NCI-H748 treated with DMSO at 0.1 percent for 48 hours (cell line): ENCODE measurements at places on chromosomes 2 and 18.
A peak's percentile ranks its signal among the peaks of the same experiment; 100 is the strongest.

DNA sequence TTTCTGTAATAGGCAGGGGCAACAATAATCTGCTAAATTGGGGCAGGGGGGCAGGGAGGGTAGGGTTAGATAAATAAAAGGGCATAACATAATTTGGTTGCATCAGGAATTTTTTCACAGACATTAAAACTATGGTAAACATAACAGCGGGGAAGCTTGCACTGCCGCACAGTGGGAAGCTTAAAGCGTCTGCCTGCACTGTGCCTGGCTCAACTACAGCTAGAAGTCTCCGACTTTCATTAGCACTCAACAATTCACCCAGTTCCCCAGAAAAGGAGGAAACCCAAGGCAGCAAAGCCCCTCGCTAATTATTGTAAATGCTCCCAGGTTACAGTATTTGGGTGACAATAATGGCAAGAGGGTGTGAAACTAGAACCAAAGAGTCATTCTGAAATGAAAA lies 562.9 kb downstream of the ARHGAP15 start:
- DNase-seq: no peak

GRCh38 chr2:196181484-196181883 lies 10.1 kb upstream of the STK17B start:
- DNase-seq: no peak

DNA sequence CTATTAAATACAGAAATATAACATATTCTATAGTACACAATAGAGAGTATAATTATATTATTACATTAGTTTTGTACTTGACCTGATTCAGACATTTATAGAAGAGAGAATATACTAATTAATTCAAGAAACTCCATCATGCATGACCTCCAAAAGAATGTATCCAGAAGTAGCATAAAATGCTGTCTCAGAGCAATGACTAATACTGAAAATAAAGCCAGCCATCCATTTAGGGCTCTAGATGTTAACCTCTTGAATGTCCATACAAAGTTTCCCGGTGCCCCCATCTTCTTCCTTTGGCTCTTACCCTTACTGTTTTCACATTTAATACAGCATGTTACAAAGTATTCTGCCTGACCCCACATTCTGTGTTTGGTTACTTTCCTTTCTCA lies 102.0 kb downstream of the ARHGAP15 start:
- no peak for DNase-seq

GRCh38 chr2:150391779-150392178 lies 95.7 kb downstream of the RND3 start:
- no peak for DNase-seq

GRCh38 chr2:217193431-217194340 lies 333.8 kb upstream of the TNP1 start:
- DNase-seq: peak; percentile 35

GRCh38 chr2:3129867-3130266 lies 247.8 kb downstream of the EIPR1 start:
- DNase-seq: no peak

- no peak for DNase-seq
Measured at GRCh38 chr2:176959614-176960013, 253.0 kb upstream of the HNRNPA3 start.

GRCh38 chr18:56108478-56109367 lies 520.7 kb upstream of the TCF4 start:
- no peak for DNase-seq

GRCh38 chr2:5976531-5977065 lies 284.4 kb downstream of the SOX11 start:
- DNase-seq: no peak

DNA sequence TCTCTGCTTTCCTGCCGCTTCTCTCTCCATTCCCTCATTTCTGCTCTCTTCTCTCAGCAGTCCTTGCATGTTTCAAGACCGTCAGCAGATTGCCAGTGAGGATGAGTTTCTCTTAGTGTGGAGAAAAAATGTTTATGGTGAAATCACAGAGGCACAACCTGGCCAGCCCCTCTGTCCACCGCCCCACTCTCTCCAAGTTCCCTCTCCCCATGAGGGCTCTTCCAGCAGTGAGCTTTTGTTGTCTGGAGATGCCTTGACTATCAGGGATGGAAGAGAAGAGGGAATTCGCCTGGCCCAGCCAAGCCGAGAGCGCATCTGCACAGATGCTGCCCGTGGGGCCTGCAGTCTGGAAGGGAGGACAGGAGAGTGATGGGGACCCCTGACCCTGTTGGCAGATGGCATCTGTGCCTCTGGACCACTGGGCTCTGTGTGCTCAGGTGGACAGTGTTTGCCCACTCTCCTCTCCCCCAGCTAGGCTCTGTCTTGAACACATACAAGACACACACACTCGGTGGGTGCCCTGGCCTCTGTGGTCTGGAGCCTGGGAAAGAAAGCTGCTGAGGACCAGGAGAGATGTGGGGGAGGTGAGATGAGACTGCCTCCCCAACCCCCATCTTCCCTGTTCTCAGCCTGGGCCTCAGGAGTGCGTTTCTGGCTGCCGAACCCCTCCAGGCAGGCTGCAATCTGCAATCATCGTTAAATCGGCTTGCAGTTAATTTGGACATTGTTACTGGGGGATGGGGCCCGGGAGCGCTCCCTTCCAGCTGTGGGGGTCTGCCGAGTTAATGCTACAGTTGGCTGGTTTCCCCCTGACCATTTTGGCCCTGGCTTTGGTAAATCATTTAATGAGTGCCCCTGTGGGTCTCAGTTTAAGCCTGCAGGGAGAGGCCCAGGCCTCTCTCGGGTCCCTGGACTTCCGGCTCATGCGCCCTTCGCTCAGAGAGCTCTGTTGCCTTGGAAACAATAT lies 4.5 kb downstream of the ITM2C start:
- DNase-seq: no peak

DNA sequence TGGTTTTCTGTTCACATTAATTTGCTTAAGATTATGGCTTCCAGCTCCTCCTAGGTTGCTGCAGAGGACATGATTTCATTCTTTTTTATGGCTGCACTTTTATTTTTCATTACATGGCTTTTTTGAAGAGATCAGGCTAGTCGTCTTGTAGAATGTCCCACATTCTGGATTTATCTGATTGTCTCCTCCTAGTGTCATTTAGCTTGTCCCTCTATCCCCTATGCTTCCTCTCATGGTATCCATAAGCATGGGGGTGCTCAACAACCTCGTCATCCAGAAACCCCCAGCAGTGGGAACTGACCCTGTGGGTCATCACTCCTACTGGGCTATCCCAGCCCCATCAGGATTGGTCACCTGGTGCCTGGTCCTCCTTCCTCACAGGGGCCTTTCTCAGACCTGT lies 49.6 kb downstream of the SERTAD2 start:
- no peak for DNase-seq

DNA sequence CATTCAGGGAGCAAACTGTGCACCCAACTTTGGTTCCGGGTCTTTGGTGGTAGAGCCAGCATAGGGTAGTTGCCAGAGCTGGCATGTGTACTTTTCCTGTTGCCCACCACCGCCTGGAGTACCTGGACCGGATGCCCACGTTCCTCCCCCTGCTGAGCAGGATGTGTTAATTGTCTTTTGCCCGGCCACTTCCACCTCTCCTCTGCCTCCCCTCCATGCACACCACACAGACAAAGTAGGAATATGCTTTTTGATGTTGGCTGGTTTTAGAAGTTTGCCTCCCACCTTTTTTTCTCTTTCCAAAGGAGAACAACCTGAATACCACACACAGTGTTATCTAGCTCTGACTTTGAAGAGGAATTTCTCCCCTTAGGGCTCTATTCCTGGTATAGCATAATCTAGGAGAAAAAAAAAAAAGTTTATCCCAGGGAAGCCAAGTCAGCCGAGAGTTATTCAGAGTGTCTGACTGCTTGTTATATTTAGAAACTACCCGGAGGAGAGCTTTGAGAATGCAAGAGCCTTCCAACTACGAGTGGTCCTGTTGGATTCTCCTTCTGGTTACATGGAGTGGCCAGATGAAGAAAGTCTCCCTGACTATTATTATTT lies 111.9 kb downstream of the SETBP1 start:
- no peak for DNase-seq

- DNase-seq: no peak
Measured at GRCh38 chr2:207819839-207820784, 50.4 kb upstream of the FZD5 start.

DNA sequence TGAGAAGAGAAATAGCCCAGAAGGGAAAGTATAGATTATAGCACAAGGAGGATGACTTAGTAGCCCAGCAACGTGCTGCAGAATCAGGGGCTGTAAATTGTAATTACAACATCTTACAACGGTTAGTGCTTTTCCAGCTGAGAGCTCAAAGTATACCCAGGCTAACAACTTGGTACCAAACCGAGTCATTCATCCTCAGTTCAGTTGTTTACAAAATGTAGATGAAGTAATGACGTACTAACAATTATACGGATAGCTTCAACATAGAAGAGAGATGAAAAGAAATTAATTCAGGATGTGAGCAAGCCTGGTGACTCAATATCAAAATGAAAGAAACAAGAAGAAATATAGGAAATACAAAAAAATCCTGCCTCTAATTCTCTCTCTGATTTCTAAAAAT lies 99.2 kb downstream of the DYNAP start:
- no peak for DNase-seq

DNA sequence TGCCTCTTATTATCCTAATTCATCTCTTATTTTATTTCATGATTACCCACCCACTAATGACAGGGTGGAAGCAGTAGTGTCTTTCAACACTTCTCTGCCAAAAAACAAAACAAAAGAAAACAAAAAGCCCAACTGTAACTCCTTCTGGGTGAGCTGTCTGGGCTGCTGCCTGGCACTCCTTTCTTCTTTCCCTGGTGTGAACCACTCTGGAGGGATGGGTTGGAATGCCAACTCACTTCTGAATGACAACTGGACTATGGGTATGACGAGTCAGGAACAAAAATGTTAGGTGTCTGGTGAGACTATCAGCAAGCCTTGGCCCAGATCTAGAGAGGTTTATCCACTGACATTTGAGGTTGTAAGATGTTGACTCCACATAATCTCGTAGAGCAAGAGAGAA lies 88.3 kb upstream of the ITGB6 start:
- DNase-seq: no peak

- no peak for DNase-seq
Measured at GRCh38 chr2:167140767-167141166, 252.5 kb downstream of the XIRP2 start.

DNA sequence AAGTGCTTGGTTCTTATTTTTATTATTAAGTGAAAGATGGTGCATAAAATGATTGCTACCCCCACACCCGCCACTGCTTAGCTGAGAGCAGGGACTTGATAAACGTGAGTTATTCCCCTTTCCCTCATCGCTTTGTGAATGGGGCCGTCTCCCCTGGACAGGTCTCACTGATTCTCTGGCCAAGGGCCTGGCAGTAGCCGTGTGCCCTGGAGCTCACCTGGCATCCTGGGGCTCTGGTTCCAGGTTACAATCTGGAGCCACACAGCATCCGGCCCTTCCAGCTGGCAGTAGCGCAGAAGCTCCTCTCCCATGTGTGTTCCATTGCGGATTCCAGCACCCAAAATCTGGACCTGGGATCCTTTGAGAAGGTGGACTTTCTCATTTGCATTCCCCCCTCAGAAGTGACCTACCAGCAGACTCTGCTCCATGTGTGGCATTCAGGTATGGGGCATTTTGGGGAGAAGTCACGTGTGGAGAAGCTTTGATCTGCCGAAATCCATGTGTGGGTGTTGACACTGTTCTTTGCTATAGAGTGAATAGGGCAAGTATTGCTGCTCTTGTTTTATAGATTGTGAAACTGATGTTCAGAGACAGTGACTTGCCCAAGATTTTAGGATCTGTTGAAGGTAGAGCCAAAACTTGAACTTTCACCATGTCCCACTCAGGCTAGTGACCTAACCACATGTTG lies 63.8 kb downstream of the GREB1 start:
- no peak for DNase-seq

- no peak for DNase-seq
Measured at GRCh38 chr2:36701391-36701795, 4.9 kb downstream of the VIT start.

GRCh38 chr2:36462311-36462935 lies 106.8 kb downstream of the CRIM1 start:
- no peak for DNase-seq

- DNase-seq: no peak
Measured at GRCh38 chr2:162196638-162197037, 44.6 kb upstream of the GCG start.

DNA sequence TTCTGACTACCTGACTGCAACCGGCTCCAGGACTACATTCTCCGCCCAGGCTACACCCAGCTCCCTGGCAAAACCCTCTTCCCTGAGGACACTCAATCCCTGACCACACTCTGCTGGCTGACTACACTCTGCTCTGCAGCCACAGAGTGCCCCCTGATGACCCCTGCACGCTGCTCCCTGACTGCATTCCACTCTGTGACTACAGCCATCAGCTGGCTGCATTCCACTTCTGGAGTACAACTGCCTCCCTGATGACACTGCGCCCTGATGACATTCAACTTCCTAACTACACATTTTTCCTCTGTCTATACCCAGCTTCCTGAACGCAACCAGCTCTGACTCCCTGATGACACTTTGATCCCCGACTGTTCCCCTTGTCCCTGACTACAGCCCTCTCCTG lies 71.3 kb upstream of the NRXN1 start:
- no peak for DNase-seq

DNA sequence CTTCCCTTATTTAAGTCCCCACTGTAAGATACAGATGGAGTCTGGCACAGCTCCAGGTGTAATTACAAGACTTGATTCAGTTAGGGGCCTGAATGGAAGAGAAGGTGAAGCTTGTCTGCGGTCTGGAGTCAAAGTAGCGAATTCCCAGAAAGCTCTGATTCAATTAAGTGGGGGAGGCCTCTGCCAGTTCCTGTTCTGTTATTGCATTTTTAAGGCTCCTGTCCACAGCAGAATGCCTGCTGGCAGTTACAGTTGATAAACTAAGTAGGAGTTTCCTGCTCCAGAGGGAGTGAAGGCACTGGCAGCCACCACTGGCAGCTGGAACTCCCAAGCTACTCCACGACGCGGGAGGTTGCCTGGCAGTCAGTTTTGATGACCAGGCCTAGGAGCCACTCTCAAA lies 181.1 kb downstream of the SOCS6 start:
- DNase-seq: peak; percentile 13

GRCh38 chr18:10416065-10416464 lies 38.4 kb upstream of the APCDD1 start:
- DNase-seq: no peak

DNA sequence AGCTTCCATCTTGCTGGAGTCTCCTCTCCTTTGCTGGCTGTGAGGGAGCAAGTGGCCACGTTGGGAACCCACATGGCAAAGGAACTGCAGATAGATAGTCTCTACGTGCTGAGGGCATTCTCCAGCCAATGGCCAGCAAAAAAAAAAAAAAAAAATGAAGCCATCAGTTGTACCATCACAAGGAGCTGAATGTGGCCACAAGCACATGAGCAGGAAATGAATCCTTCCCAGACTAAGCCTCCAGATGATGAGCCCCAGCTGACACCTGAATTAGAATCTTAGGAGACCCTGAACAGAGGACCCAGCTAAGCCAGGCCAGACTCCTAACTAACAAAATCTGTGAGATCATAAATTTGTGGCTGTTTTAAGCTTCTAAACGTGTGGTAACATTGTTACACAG lies 57.9 kb downstream of the SPIRE1 start:
- DNase-seq: no peak

DNA sequence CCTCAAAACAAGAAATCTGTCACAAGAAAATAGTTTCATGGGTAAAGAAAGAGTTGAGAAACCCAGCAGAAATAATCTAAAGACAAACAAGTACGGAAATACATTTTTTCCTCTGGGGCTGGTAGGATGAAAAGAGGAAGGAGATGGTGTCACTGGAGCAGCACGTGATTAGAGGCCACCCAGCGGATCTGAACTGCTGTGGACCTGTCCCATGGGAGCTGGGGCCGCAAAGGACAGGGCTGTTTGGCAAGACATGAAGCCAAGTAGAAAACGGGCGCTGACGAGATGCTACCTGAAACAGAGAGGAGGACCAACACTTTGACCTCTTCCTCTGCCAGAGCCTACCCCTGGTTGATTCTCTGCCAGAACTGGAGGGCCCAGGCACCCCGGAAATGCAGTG lies 295.4 kb upstream of the ATP5MC3 start:
- DNase-seq: no peak
